ENCODE measurements at places on chromosomes 5 and 9. TPM values are rescaled to one million over a fixed set of nuclear protein-coding genes. Genes with fewer than 3 reads are reported as not detected.

The LIX1 gene
- total RNA-seq = not detected

The SMIM3 gene
- 8.8 TPM for total RNA-seq

The SPINK6 gene
- total RNA-seq = not detected

The DYNC2I2 gene
- 96.7 TPM for total RNA-seq

The CLIC3 gene
- total RNA-seq = 1.8 TPM

The PLPPR1 gene
- 1.2 TPM for total RNA-seq

The C5orf52 gene
- 13.9 TPM for total RNA-seq

The AFAP1L1 gene
- 12.6 TPM for total RNA-seq

The GCNT4 gene
- total RNA-seq = 1.8 TPM

The SLC6A7 gene
- 0.12 TPM for total RNA-seq

All from testis (tissue), 5 donors.